Stimulated activated CD8-positive, alpha-beta memory T cell treated with anti-CD3 and anti-CD28 coated beads, Interleukin-4, amount 100 ng/mL, for 1 hour (primary cell): ENCODE measurements at places on chromosomes 5 and 9.

- DNase-seq, result no peak
Measured at GRCh38 chr9:14283276-14283675, 30.7 kb downstream of the NFIB start.

- no peak for DNase-seq
Measured at GRCh38 chr5:115372146-115372545, 75.7 kb upstream of the CCDC112 start.

DNA sequence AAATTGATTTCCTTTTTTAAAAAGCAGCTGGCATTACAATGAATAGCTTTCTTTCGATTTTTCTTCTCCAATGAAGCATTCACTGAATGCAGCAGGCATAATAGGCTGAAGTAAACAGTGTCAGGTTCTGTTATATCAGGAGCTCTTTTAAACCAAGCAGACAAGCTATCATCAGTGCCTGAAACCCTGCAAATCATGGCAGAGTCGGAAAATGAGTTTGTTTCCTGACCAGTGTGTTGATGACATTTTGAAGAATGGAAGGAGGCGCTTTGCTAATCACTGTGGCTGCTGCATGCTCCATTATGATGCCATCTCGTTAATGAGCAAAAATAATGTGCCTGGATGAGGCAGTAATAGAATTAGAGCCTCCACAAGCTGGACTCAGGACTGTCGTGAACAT lies 284.5 kb downstream of the ZNF608 start:
- no peak for DNase-seq

DNA sequence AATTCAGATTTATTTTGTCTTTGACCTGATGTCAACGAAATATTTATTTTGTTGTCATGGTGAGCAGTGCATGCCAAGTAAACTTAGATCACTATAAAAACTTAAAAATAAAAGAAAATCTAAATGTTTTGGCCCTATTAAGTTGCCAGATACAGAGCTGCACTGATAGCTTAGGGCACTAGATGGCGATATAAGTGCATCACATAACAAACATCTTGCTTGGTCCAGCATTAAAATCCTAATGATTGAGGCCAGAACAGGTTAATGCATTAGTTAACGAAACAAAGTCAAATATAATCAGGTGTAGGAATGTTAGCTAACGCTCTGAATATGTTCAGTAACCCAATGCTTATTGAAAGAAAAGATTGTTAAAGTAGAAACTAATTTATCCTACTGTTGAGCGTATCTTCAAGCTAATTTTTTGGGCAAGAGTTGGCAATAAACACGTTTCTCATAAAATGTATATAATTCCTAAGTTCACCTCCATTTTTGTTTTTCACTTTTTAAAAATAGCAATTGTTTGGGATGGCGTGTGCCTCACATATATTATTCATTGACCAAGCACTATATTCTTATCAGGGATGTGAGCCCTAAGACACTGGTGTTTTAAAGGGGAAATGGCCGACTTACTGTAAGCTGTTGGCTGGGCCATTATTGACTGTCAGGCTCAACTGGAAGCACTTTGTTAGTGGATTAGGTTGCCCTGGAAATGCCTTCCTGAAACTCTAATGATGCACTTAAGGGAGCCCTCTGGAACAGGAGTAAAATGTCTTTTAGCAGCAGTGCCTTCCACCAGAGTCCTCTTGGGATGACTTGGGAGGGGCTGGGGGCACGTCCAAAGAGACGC lies 33.3 kb downstream of the KCTD16 start:
- no peak for DNase-seq

DNA sequence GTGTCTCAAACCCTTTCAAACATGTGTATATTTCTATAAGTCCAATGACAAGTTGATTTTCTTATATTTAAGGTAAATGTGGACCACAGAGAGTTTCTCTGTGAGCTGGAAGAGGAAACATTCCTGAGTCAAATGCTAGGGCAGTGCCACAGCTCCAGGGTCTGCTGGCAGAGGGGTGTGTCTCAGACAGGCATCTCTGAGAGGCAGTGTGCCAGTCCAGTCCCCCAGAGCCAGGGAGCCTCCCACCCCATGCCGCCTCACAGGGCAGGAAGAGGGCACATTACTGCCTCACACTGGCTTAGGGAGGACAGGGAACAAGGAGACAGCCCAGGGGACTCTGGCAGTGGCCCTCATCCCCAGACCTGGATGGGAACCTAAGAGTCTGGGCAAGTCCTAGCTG lies 120.2 kb downstream of the TENT4A start:
- no peak for DNase-seq

GRCh38 chr9:18343784-18344183 lies 130.2 kb upstream of the ADAMTSL1 start:
- no peak for DNase-seq

DNA sequence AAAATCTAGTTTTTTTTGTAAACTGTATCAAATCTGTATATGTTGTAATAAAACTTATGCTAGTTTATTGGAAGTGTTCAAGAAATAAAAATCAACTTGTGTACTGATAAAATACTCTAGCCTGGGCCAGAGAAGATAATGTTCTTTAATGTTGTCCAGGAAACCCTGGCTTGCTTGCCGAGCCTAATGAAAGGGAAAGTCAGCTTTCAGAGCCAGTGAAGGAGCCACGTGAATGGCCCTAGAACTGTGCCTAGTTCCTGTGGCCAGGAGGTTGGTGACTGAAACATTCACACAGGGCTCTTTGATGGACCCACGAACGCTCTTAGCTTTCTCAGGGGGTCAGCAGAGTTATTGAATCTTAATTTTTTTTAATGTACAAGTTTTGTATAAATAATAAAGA lies 24.3 kb downstream of the HMGCR start:
- DNase-seq, result no peak

- DNase-seq, result no peak
Measured at GRCh38 chr5:170681013-170681433, 102.5 kb upstream of the GABRP start.

DNA sequence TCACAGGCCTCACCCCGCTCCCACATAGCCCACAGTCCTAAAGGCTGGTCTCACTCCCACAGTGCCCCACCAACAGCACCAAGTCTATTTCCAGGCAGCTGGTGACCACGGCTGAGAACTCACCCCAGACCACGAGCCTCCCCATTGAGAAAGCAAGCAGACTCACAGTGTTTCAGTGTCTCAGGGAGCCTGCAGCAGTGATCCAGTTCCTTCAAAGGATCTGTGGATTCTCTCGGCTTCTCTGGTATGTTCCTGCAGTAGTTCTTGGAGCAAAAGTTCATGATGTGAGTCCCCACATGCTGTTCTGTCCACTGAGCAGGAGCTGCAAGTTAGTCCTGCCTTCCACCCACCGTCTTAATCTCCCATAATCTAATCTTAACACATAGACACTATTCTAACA lies 185.3 kb upstream of the CDH6 start:
- DNase-seq, result no peak

DNA sequence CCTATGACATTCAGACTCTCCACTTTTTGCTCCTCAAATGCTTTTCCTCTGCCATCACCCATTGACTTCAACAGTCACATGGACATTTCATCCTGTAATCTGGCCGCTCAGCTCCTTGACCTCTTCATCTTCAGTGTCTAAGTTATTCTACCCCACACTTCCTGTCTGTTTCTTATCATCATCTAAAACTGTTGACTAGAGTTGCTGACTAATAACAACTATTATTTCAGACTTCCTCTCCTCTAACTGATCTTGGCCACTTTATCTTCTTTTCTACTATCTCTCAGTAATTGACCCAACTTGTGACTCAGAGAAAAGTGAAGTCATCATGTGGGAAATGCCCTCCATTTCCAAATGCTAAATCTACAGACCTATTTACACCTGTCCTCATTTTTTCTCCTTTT lies 254.7 kb upstream of the TRPC7 start:
- DNase-seq, result no peak

GRCh38 chr5:137114529-137114928 lies 384.6 kb downstream of the SPOCK1 start:
- no peak for DNase-seq
